Right renal pelvis (tissue), 4 donors: ENCODE measurements at places on chromosomes 3 and 15. TPM values are rescaled to one million over a fixed set of nuclear protein-coding genes. Genes with fewer than 3 reads are reported as not detected.

DNA sequence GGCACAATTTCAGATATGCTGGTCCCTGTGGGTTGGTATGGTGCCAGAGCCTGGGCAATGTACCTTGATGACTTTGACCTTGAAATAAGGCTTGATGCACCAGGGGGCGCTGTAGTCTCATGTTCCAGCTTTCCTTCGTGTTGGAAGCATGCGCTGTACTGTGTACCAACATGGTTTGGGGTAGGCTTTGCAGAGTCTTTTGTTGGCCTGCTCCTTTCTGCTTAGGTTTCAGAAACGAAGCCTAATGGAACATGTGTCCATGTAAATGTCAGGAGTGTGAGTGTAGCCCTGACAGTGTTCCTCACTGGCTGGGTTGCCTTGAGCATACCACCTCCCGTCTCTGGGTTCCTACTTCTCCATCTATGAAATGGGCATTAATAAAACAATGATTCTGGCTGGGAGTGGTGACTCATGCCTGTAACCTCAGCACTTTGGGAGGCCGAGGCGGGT is 3.6 kb upstream of the CCR4 start:
- peak; percentile 74 for DNase-seq

Gene RLBP1
- not detected for polyA plus RNA-seq

- no peak for DNase-seq
Measured at GRCh38 chr15:40915116-40915661, 14.0 kb upstream of the DLL4 start.

GRCh38 chr15:70165716-70166284 is 68.1 kb upstream of the TLE3 start:
- DNase-seq, result no peak

DNA sequence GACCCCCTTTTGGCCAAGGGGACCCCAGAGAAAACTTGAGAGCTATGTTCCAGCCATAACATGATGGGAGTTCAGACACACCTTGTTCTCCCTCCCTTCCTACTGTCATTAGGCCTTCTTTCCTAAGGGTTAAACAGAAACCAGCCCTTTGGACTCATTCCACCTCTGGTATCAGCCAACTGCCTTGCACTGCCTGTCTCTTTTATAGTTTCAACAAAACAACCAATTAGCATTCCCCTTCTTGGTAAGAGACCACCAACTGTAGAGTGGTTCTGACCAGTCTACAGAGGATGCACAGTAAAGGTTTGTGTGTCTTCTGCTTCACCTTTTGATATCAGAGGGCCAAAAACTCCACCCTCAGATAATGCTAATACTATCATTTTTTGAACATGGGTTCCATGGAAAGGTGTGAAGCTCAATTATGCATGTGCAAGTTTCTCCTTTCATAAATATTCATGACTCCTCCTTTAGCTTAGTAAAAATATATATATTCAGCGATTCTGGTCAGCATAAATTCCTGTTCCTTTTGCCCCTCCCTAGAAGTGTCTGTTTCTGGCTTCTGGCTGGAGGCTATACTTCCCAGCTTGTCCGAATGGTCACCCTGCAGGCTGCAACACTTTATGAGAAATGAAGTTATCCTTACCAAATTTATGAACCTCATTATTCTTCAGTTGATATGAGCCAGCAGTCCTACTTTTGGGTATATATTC is 55.9 kb downstream of the SERP1 start:
- no peak for DNase-seq

Gene IQCF5
- polyA plus RNA-seq, result not detected

DNA sequence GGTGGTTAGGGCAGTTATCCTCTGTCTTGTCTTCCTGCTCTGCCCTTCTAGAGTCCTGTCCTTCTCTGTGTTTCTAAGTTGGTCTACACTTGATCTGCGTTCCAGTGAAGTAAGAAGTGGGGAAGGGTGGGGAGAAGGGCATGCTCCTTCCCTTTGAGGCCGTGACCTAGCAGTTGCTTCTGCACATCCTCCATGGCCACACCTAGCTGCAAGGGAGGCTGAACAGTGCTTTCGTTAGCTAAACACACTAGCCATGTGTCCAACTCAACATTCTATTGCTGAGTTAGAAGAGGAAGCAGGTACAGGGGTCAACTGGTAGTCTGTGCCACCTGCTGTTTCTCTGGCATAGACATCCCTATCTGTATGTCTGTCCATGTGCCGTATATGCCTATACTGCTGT is 94.5 kb downstream of the LARS2 start:
- no peak for DNase-seq

DNA sequence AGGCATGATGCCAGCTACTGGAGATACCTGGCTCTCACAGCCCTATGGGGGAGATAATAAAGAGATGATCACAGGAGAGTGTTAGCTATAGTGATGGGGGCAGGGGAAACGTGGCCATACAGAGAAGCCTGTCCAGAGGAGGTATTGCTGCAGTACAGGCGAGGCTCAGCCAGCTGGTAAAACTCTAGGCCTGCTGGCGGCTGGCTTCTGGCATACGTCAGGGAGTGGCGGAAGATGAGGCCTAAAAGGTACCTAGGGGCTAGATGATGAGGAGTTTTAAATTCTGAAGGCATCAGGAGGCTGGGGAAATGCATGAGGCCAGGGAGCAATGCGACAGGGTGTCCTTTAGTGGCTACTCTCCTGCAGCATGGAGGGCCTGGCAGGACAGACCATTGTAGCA is 110.7 kb downstream of the EEFSEC start:
- DNase-seq, result no peak

- DNase-seq, result no peak
Measured at GRCh38 chr15:52112203-52112750, 298 bp downstream of the BCL2L10 start.

DNA sequence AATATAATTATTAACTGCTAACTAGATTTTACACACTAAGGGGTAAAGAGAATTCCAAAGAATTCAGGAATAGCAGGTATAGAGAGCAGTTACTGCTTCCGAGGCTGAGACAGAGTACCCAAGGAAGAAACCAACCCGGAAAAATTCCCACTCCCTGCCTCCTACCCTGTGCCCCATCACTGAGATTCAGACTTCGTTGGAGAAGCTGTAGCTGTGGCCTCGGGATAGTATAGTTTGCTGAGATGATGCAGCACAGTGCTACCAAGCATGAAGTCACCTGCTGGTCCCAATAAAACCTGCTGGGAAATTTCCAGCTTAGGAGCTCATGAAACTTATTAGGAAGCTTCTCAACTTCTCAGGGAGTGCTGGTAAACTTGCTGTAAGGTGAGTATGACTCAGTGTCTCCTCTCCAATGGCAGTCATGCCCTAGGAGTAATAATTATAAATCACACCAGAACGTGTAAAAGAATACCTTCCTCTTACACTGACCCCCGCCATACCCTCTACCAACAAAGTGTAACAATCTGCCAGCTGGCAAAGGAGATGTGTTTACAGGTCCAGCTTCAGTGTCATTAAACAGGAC is 215.2 kb upstream of the ROBO2 start:
- DNase-seq, result no peak

DNA sequence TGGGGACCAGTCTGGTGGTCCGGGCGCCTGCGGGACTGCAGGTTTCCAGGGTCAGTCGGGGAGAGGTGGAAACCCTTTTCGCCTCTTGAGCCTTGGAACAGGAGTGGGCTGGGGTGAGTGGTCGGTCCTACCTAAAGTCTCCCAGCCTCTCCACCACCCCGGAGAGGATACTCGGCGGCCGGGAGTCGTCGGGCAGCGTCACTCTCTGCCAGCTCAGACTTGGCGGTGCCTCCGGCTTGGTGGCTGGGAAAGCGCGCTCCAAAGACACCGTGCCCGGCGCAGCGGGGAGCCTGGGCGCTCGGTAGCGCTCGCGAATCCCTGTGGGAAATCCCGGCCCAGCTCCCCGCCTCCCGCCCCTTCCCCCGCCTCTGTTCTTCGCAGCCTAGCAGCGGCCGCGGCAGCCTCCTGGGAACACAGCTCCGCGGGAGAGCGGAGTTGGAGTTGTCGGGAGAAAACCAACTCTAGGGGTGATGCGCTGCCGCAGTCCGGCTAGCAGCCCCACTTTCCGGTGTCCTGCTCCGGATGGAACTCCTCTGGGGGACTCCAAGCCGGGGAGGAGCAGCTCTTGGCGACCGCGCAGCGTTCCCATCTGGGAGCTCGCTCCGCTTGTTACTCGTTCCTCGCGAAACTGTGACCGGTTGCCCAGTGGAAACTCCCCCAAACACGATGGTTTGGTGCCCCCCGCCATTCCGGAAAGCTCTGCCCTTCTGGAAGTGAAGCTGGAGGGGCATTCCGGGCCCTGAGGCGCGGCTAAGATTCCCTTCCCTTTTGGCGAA is 1.4 kb downstream of the EPHB1 start:
- peak; percentile 10 for DNase-seq

DNA sequence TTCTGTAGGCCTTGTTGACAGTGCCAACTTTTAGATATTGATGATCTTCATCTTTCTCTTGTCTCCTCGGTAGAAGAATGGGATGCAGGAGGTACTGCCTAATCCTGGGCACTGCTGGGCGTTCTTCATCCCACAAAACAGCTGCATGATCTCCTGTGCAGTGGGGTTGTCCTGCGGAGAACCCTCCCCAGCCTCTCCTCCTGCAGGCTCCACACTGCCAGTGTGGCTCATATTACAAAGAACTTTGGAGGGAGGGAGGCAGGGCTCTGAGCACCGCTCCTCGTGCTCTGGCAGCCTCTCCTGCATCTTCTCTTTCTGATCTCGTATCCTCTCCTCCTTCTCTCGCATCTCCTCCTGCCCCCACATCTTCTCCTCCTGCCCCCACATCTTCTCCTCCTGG is 7.5 kb downstream of the GOLGA6L2 start:
- no peak for DNase-seq

DNA sequence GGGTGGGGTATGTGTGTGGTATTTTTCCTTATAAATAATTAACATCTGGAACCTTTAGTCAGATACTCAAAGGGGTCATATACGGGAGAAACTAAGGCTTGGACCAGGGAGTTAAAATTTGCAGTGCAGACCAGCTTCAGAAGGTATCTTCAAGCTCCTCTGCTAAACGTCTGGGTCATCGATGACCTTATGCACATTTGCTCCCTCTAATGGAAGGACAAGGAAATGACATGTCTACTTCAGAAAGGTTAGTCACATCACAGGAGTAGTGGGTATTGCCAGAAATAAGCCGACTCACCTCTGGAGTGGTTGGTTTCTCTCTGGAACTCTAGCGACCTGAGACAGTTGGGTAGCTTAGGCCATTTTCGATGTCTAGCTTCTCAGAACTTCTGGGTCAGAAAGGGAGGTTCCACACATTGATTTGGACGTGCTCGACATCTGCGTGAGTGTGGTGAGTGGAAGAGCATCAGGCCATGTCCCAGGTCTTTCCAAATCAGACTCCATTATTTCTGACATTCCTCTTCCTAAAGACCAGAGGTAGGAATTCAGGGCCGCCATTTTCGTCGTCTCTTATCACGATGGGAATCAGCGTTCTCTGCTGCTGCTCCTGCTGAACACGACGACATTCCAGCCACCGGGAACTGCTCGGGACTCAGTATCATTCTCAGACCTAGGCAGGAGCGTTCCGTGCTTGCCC is 31.8 kb upstream of the RASA2 start:
- DNase-seq, result no peak

Gene GOLGA6A
- polyA plus RNA-seq, result not detected

- DNase-seq, result no peak
Measured at GRCh38 chr3:99508191-99508590, 130.2 kb upstream of the COL8A1 start.

DNA sequence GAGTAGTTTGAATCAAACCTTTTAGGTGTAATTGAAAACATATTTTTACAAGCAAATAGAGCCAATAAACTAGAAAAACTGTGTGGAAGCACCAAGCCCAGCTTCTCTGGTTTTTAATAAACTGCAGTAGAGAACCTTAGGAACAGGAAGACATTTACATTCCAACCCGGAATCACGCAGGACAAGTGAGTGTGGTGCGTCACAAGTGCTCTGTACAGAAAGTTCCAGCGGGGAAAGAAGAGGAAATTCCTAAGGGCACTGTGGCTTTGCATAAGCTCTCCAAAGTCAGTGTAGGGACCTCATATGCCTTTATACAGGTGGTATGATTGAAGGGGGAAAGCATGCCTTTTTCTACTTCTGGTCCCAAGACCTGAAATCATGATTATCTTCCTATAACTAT is 21.6 kb downstream of the COL8A1 start:
- DNase-seq, result no peak

DNA sequence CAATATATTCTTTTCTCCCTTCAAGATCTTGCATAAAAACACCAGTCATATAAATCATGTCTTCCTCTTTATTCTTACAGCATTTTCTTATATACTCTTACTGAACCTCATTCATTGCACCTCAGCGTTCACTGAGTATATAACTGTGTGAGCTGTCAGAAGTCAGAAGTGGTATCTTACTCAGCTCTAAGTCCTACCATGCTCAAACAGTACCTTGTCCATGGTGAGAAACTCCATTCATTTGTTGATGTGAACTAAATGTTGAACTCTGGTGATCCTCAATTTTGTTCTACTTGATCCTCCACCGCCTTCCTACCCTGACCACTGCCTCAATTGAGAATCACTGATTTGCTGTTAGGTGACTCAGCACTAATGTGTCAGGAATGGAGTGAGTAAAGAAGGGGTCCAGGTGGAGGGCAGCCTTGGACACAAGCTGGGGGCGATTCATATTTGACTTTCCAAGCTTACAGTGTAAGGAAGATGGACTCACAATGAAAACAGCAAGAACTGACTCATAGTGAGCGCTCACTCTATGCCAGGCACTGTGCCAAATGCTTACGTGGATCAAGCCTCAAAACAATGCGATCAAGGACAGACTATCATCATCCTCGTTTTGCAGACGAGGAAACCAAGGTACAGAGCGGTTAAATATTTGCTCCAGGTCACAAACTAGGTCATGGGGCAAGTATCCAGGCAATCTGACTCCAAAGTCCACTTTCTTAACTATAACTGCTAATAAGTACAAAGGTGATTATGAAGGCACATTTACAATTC is 13.5 kb upstream of the ZFYVE19 start:
- no peak for DNase-seq

DNA sequence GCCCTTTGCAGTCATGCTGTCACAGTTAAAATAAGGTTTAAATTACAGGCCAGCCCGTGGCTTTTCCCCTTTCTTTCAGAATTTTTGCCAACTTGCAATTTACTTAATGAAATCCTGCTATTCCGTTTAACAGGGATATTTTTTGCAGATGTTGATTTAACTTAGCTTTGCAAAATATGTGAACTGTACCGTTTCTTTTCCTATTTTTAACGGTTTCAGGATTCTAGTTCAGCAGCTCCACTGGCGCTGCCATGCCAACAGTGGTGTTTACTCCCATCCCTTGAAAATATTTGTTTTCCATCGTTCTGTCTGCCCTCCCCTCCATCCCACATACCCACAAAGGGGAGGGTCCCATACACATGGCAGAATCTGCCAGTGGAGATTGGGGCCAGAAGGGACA is 54.3 kb downstream of the SMAD6 start:
- DNase-seq, result no peak

DNA sequence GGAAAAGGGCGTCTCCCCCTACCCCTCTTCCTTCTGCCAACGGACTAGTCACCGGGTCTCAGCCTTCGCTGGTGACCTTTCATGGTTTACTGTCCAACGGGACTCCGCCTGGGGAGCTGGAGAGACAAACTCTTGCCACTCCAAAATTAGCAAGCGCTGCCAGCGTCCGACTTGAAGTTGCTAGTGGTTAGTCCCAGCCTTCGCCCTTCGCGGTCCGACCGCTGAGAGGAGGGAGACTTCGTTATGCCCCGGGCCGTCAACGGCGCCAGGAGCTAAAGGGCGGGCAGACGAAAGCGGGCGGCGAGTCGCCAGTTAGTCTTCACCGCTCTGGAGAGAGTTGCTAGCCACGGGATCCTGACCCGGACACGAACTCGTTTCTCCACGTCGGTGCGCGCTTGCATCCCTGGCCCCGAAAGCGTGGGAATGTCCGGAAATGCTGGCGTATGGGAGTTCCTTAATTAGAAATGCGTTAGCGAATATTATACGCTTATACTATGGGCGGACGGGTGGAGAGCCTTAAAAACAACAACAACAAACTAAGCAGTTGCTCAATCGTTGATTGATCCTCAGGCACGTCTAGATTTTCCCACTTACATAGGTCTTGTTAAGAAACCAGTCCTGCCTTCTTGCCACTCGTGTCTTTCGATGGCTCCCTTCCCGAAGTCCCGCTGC is 716 bp downstream of the SMC4 start:
- DNase-seq, result no peak
